Esophagus squamous epithelium (tissue), 5 donors: ENCODE measurements at places on chromosomes 5 and 9.

DNA sequence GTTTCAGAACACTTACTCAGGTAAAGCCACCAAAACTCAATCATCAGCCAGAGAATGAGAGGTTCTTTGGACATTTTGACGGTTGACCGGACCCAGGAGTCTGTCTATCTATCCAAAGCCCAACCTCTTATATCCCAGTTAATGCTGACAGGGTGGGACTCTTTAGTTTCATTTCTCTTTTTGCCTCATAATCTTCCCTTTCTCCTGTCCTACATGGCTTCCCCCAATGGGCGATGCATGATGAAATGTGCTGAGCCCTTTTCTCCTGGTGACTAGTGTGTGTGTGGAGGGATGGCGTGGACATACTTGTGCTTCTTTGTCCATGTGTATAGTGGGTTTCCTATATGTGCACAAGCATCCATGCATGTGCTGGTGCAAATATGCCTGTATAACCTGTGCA lies at the start of gene TIMD4:
TIMD4 (minus strand) TSS at position 102 of the 400 bp plus-strand sequence; CDS start at position 74, 28 bp downstream.
- no peak within 1 kb of the TSS for H3K27ac ChIP-seq
- H3K4me3 ChIP-seq: no peak within 1 kb of the TSS
- H3K36me3 ChIP-seq: no peaks in the 10 kb centered on the region
- H3K27me3 ChIP-seq: no peaks in the 10 kb centered on the region
- no peaks in the 10 kb centered on the region for H3K4me1 ChIP-seq

- no peaks in the 10 kb centered on the region for H3K27me3 ChIP-seq
- DNase-seq: no peak
- no peak overlapping the region for H3K27ac ChIP-seq
- H3K4me3 ChIP-seq: no peak overlapping the region
Observed at GRCh38 chr9:99515895-99516656, 294.0 kb downstream of the SEC61B start.

DNA sequence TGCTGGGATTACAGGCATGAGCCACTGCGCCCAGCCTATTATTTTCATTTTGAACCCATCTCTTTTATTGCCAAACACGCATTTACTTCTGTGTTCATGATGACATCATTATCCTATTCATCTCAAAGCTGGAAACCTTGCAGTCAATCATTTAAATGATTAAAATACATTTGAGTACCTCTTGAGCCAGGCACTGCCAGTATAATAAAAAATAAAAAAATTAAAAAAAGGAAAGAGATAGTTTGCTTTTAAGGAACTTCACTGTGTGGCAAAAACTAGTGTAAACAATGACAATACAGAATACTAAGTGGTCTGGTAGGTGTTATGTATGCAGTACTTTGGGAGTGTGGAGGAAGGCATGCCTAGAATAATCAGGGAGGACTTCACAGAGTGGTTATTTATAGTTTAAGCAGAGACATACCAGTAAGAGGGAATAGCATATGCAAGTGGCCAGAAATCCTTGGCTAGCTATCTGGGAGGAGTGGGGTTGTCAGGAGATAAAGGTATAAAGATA lies 8.6 kb downstream of the NSD1 start:
- no peaks in the 10 kb centered on the region for H3K4me1 ChIP-seq
- H3K27ac ChIP-seq: no peak overlapping the region
- peaks cover 6% of the 10 kb centered on the region for H3K36me3 ChIP-seq
- no peak for DNase-seq
- no peaks in the 10 kb centered on the region for H3K27me3 ChIP-seq

- DNase-seq: peak; percentile 49
- peak overlapping the region; percentile 16 for H3K4me3 ChIP-seq
- H3K4me1 ChIP-seq: peaks cover 56% of the 10 kb centered on the region
- H3K27me3 ChIP-seq: no peaks in the 10 kb centered on the region
- peak overlapping the region; percentile 97 for H3K27ac ChIP-seq
- H3K36me3 ChIP-seq: no peaks in the 10 kb centered on the region
Observed at GRCh38 chr5:42994555-42995359, 45.4 kb downstream of the ANXA2R start.

DNA sequence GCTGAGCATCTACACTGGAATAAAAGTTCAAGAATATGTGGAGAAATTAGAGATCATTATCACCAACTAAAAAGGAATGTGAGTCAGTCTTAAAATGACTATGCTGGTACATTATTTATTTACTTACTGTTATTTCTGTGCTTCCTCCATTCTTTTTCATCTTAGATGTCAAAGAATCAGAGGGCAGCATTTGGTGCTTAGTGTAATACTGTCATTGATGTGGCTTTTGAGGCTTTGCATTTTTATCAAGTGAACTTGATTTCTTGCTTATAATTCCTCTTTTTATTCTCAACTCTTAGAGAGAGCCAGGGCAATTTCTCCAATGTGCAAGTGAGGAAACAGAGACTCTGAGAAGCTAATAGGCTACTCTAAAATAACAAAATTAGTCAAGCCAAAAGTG lies 163.7 kb upstream of the TRPC7 start:
- no peaks in the 10 kb centered on the region for H3K27me3 ChIP-seq
- no peaks in the 10 kb centered on the region for H3K4me1 ChIP-seq
- H3K27ac ChIP-seq: no peak overlapping the region
- H3K36me3 ChIP-seq: no peaks in the 10 kb centered on the region

GRCh38 chr5:135213466-135214239 lies 179.6 kb upstream of the PITX1 start:
- no peak overlapping the region for H3K4me3 ChIP-seq
- peaks cover 53% of the 10 kb centered on the region for H3K4me1 ChIP-seq
- H3K27ac ChIP-seq: no peak overlapping the region
- H3K36me3 ChIP-seq: no peaks in the 10 kb centered on the region
- DNase-seq: no peak

DNA sequence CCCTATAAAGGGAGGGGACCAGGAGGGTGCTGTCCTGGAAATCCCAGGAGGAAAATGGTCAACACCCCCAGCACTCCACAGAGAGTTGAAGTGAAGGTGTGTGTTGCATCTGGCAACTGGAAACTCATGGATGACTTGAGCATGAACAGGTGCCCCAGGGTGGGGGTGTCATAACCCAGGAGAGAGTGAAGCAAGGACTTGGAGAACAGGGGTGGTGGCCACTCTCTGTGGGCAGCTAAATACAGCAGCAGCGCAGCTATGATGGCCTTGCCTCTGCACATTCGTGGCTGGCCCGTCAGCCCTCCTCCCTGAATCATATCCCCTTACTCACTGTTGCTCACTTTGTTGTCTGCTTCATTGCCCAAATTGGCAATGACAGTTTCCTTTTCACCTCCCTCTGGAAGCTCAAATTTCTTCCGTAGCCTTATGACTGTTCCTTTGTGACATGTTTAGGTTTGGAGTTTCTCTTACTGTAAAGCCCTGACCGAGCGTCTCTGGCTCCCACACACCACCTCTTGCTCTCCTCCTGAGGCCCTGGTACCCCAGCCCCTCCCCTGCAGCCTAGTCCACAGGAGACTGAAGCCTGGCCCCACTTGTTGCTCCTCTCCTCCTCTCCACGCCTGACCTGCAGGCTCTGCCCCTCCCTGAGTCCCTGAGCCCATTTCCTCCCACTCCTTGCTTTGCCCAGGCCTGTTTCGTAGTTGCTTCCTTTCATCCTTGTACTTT lies 185.8 kb downstream of the CD180 start:
- no peak for DNase-seq
- peaks cover 39% of the 10 kb centered on the region for H3K4me1 ChIP-seq
- peak overlapping the region; percentile 93 for H3K27ac ChIP-seq

- H3K27me3 ChIP-seq: no peaks in the 10 kb centered on the region
- H3K36me3 ChIP-seq: no peaks in the 10 kb centered on the region
- H3K4me1 ChIP-seq: no peaks in the 10 kb centered on the region
- no peak overlapping the region for H3K4me3 ChIP-seq
- DNase-seq: no peak
Observed at GRCh38 chr5:24163091-24163490, 481.7 kb downstream of the CDH10 start.
